ENCODE measurements at places on chromosomes 5 and 9.

GRCh38 chr5:74392711-74393351, 247.7 kb downstream of the ENC1 start:
- no peak for DNase-seq

GRCh38 chr9:113199683-113200329, 21.3 kb downstream of the FKBP15 start:
- DNase-seq, result no peak

- no peak for DNase-seq
Observed at GRCh38 chr5:176670449-176670848, 23.2 kb downstream of the TSPAN17 start.

- DNase-seq, result no peak
Observed at GRCh38 chr9:93300175-93300572, 116.2 kb downstream of the WNK2 start.

- no peak for DNase-seq
Observed at GRCh38 chr5:74311961-74312360, 328.6 kb downstream of the ENC1 start.

GRCh38 chr5:61805101-61805500, 473.0 kb downstream of the ZSWIM6 start:
- DNase-seq, result no peak

GRCh38 chr9:5445886-5446285, 4.5 kb upstream of the CD274 start:
- DNase-seq, result no peak

- no peak for DNase-seq
Observed at GRCh38 chr5:96203761-96204160, 229.3 kb downstream of the PCSK1 start.

DNA sequence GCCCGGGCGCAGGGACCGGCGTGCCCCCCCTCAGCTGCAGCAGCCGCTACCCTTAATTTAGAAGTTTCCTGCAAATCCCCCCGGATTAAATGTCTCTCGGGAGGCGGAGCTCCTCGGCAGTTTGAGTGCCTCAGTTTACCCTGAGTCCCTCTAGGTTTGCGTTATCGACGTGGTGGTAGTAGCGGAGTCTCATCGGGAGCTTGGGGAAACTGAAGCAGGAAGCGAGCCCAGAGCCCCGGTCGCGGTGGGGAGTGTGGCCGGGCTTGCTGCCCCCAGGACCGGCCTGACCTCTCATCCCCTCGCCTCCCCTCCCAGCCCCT, 529 bp upstream of the TPM2 start:
- no peak for DNase-seq

DNA sequence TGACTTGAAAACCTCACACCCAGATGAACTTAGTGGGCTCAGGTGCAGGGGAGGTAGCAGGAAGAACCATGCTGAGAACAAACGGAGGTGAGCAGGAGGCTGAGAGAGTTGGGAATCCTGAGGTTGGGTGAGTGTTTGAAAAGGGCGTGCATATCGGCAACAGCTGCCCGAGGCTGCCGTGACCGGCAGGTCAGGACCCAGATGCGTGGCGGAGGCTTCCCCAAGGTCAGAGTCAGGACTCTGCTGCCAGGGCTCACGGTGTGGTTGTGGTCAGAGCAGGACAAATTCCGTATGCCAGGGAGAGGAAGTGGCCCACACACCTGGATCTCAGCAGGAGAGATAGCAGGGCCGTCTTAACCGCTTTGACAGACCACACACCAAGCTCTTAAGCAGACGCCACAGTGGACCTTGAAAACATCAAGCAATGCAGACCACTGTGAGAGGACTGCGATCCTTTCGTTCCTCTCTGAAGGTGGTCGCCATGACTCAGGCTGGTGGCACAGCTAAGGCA, 43.1 kb downstream of the ADAMTS16 start:
- DNase-seq, result no peak

DNA sequence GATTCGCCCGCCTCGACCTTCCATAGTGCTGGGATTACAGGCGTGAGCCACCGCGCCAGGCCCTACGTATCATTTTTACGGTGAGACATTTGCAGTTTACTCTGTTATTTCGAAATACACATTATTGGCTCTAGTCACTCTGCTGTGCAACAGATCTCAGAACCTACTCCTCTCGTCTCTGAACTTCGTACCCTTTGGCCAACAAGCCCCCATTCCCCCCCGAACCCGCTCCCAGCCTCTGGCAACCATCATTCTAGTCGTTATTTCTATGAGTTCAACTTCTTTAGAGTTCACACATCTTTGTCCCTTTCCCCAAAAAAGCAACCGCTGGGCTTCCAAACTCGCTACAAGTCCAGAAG, 735 bp downstream of the PTGR1 start:
- DNase-seq, result peak; percentile 26

DNA sequence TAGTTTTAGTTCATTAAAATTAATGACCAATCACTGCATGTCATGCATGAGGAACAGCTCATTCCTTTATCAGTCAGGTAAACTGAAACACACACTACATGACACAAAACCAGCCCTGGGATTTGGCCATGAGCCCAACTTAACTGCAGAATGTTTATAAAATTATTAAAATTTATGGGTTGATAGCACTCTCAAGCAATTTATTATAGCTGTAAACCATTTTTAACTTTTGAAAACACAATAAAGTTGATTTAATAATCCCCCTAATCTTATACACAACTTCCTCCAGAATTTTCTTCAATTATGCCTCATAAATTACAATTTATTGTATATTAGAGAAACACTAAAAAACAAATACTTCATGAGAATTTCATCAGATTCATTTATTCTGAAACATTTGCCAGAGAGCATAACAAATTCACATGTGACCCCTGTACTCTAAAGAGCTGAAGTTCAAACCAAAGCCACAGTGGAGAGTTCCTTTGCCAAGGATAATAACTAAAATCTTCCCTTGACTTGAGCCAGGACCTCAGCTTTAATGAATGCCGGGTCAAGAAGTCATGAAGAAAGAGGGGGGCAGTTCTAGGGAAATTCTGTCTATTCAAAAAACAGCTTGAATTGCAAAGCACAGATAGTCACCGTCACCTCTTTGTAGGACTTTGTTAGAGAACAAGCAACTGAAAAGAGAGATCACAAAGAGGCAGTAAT, 763.7 kb upstream of the GRAMD2B start:
- no peak for DNase-seq

- no peak for DNase-seq
Observed at GRCh38 chr5:143401227-143402016, 2.1 kb downstream of the NR3C1 start.

GRCh38 chr5:77394064-77394715, 97.9 kb downstream of the WDR41 start:
- peak; percentile 28 for DNase-seq

GRCh38 chr5:35647128-35647527, 29.5 kb downstream of the SPEF2 start:
- no peak for DNase-seq

- no peak for DNase-seq
Observed at GRCh38 chr5:167393358-167393757, 898.1 kb upstream of the WWC1 start.

GRCh38 chr5:62007457-62007856, 298.5 kb upstream of the KIF2A start:
- no peak for DNase-seq

DNA sequence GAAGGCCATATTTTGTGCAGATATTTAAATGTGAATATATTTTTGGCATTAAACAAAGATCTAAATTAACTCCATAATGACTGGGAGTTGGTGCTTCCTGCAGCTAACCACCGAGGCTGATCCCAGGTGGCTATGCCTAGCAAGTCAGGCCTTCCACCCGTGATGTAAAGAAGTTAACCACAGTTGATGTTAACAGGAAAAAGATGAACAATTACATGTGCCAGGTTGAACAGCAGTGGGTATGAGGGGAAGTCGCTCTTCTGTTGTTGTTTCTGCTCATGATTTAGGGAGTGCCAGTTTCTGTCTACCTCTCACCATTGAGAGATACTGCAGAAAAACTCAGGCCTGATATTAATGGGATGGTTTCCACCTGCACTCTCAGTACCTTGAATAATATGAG, 334.3 kb downstream of the EBF1 start:
- no peak for DNase-seq

DNA sequence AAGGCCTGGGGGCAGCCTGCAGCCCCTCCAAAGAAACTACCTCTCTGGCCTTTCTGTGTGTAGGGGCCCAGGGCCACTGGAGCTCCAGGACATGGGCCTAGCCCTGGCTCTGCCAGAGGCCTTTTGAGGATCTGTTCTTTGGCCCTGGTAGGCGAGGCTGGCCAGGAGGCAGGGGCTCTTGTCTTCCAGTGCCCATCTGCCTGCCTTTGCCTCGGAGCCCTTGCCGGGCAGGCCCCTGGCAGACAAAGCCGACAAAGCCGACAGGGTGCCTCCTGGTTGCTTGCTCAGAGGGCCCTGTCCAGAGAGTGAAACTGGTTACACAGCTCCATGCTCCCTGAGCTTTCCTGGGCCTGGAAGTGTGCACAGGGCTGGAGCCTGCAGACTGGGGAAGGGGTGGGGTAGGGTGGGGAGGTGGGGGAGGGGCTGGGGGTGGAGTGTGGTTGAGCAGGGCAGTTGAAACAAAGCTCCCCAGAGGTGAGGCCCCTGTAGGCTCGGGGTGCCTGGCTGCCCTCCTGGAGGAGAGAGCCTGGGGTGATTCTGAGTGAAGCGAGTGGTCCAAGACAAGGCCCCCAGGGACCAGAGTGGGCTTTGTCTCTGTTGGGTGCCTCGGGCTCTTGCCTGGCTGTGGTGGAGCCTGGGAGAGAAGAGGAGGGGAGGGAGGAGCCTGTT, 29.3 kb downstream of the PTPA start:
- DNase-seq, result no peak

GRCh38 chr5:159032656-159033350, 66.9 kb downstream of the EBF1 start:
- DNase-seq, result no peak
